ENCODE measurements at places on chromosomes 6 and 20. TPM values are rescaled to one million over a fixed set of nuclear protein-coding genes. Genes with fewer than 3 reads are reported as not detected.

The PCK1 gene
- 0.94 TPM for total RNA-seq

The MRAP2 gene
- total RNA-seq = 7.6 TPM

The CTCFL gene
- not detected for total RNA-seq

The LY6G6F gene
- not detected for total RNA-seq

The ACTR5 gene
- total RNA-seq = 21.4 TPM

The ATP9A gene
- total RNA-seq = 55.1 TPM

The NKX2-2 gene
- not detected for total RNA-seq

The TFB1M gene
- 10.0 TPM for total RNA-seq

The EYS gene
- total RNA-seq = 0.13 TPM

The KCNG1 gene
- not detected for total RNA-seq

The ZSWIM3 gene
- 2.9 TPM for total RNA-seq

The ULBP3 gene
- total RNA-seq = 8.4 TPM

The SLC22A23 gene
- 7.5 TPM for total RNA-seq

The PLN gene
- total RNA-seq = not detected

The LRRC73 gene
- 1.4 TPM for total RNA-seq

The POPDC3 gene
- not detected for total RNA-seq

The COL11A2 gene
- 0.31 TPM for total RNA-seq

The NINL gene
- not detected for total RNA-seq

The BPIFB4 gene
- total RNA-seq = not detected

The PDE7B gene
- not detected for total RNA-seq

The GSTA1 gene
- not detected for total RNA-seq

The VGLL2 gene
- total RNA-seq = not detected

All from HT-29 (cell line).